Thymus (tissue), 14 donors: ENCODE measurements at places on chromosomes 4 and X.

DNA sequence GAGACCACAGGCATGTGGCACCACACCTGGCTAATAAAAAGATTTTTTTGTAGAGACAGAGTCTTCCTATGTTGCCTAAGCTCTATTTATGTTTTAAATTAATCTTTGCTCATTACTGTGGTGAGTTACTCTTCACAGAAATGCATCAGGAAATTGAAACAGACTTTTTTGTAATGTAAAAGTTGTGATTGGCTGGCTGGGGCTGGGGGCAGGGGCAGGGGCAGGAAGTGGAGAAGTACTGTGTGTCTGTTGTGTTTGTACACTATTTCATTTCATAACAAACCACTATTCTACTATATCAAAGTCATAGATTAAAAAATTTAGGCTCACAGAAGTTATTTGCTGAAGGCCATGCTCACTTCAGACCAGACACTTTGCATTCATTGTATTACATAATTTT, 19.1 kb upstream of the ABRAXAS1 start:
- no peak for DNase-seq

GRCh38 chr4:173404296-173404865, 5.5 kb upstream of the SCRG1 start:
- DNase-seq = no peak

GRCh38 chr4:177964693-177965168, 522.5 kb upstream of the AGA start:
- no peak for DNase-seq

DNA sequence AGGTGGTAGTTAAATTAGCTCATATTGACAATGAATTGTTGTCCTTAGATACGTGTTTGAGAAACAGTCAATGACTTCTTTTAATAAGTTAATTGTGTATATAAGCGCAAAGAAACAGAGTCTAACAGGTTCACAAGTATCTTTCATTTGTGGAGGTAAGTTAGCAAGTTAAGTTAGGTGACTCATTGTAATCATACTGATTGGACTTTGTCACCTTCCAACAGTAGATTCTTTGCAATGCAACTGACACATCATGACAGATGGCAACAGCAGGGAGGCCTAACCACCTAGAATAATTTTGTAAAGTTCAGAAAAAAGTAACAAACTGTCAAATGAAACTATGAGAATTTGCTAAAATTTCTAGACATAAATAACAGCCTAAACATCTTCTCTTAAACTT, 207.6 kb upstream of the PITX2 start:
- no peak for DNase-seq

DNA sequence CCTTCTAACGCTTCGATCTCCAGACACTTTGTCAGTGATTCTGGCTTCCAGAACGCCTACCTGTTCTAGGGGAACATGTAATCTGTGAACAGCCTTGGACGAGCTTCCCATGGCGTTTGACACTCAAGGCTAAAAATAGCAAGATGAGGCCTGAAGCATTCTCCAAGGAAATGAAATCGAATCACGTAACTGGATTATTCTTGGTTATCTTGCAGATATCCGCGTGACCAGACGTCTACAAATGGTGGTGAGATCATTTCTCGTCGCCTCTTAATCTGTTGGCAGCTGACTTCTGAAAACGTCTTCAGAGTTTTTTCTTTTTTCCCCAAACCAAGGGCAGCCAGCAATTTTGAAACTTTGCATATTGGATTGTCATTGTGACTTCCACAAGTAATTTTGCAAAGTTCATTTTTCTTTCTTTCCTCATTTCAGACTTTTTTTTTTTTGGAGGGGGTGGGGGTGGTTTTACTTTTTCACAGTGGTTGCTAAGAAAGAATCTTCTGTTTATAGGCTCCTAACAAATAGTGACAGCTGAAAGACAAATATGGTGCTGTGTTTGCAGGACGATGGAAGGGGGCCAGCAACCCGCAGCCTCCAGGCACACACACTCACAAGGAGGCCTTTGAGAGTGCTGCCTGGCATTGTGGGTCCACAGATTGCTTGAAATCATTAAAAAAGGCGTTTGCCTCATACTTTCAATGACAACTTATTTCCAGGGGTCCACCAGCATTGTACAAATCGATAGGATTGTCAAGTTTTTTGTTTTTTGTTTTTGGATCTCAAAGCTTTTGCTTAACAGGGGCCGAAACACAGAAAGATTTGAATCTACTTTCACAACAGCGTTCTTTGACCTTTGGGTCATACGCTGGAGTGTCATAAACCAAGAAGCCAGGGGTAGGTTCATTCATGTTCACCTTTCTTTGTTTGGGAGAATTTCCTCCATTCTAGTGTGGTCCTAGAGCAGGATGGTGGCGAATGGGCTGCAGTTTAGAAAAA, 32.4 kb upstream of the PDLIM3 start:
- DNase-seq = no peak

GRCh38 chrX:44401151-44401550, 57.7 kb upstream of the EFHC2 start:
- DNase-seq = no peak
